ENCODE measurements at places on chromosomes 11 and 22. TPM values are rescaled to one million over a fixed set of nuclear protein-coding genes. Genes with fewer than 3 reads are reported as not detected.

The HBB gene
- total RNA-seq: 155 TPM

The SCYL1 gene
- total RNA-seq: 34.2 TPM

The SCN3B gene
- total RNA-seq: 81.4 TPM

The GRAP2 gene
- total RNA-seq: 4.9 TPM

The C11orf52 gene
- not detected for total RNA-seq

The PITPNB gene
- total RNA-seq: 39.3 TPM

The BDNF gene
- 5.2 TPM for total RNA-seq

The ZNF280A gene
- total RNA-seq: not detected

The TBX1 gene
- total RNA-seq: not detected

The CADM1 gene
- total RNA-seq: 142 TPM

The CD6 gene
- total RNA-seq: 0.74 TPM

The NXPE4 gene
- total RNA-seq: not detected

The TMEM132A gene
- 105 TPM for total RNA-seq

The PKDREJ gene
- total RNA-seq: under 0.01 TPM

The OR56A1 gene
- total RNA-seq: 0.25 TPM

The TNKS1BP1 gene
- 13.5 TPM for total RNA-seq

The MS4A3 gene
- total RNA-seq: 0.98 TPM

The APOL5 gene
- not detected for total RNA-seq

The MUC2 gene
- not detected for total RNA-seq

The KCTD14 gene
- total RNA-seq: 1.5 TPM

The QSER1 gene
- total RNA-seq: 53.8 TPM

The FOXRED1 gene
- 16.0 TPM for total RNA-seq

The ESAM gene
- total RNA-seq: 6.1 TPM

The TRIM66 gene
- 1.2 TPM for total RNA-seq

The KDELR3 gene
- total RNA-seq: 1.5 TPM

The DAGLA gene
- total RNA-seq: 7.4 TPM

The NPAS4 gene
- total RNA-seq: 10.1 TPM

The SPINDOC gene
- 8.1 TPM for total RNA-seq

The XPNPEP3 gene
- total RNA-seq: 3.7 TPM

The POU2AF1 gene
- total RNA-seq: under 0.01 TPM

The C11orf86 gene
- total RNA-seq: not detected

The OR4D10 gene
- total RNA-seq: not detected

The NADSYN1 gene
- 18.7 TPM for total RNA-seq

The OR5M3 gene
- not detected for total RNA-seq

The RPL3 gene
- 1,109 TPM for total RNA-seq

The KRTAP5-7 gene
- not detected for total RNA-seq

The KRTAP5-8 gene
- total RNA-seq: not detected

The LRRC51 gene
- total RNA-seq: 5.7 TPM

The RIMBP3C gene
- total RNA-seq: 0.49 TPM

The HTR3A gene
- total RNA-seq: 0.74 TPM

The RTN4RL2 gene
- 1.2 TPM for total RNA-seq

The PPP1CA gene
- total RNA-seq: 46.0 TPM

The FGF3 gene
- total RNA-seq: not detected
